ENCODE measurements at places on chromosomes 12 and 14. TPM values are rescaled to one million over a fixed set of nuclear protein-coding genes. Genes with fewer than 3 reads are reported as not detected.

The C12orf76 gene
- 17.8 TPM for total RNA-seq

The KRT6A gene
- total RNA-seq = not detected

The PZP gene
- total RNA-seq = not detected

The CACNA2D4 gene
- 3.6 TPM for total RNA-seq

The NGB gene
- total RNA-seq = 9.5 TPM

DNA sequence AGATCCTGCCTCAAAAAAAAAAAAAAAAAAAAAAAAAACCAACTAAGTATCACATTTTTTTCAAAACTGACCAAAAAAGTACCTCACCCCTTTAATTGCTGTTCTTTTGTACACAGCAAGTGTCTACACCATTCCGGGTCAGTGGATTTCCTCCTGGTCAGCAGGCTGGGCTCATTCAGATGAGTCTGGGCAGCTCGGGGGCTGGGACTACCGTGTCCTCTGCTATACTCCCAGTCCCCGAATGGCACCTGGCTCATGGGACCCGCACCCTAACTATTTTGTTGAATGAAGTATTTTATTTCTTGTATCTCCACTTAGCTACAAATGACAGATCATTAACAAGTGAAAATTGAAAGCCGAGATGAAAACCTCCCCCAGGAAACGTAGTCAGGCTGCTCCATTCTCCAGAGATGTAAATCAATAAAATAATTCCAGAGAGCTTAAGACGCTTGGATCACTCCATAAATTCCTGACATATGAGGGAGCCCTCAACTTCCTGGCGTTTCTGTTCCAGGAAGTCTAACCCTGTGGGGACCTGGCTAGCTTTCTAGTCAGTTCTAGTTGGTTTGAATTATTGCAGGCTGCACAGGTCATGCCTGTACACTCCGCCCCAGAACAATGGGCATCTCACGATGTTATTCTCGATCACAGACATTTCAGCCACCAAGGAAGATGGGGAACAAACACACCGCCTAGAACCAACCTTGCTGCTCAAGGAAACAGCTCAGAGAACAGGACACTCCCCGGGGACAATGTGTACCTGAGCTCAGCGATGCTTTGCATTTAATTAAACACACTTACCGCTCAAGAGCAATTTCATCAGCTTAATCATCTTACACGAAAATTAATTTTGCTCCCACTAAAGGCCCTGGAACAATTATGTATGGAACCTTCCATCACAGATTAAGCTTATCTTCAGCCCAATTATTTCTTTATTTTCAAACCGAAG is 76.3 kb downstream of the RIMBP2 start:
- peak; percentile 58 for DNase-seq

GRCh38 chr14:85243321-85243720 is 286.6 kb upstream of the FLRT2 start:
- no peak for DNase-seq

DNA sequence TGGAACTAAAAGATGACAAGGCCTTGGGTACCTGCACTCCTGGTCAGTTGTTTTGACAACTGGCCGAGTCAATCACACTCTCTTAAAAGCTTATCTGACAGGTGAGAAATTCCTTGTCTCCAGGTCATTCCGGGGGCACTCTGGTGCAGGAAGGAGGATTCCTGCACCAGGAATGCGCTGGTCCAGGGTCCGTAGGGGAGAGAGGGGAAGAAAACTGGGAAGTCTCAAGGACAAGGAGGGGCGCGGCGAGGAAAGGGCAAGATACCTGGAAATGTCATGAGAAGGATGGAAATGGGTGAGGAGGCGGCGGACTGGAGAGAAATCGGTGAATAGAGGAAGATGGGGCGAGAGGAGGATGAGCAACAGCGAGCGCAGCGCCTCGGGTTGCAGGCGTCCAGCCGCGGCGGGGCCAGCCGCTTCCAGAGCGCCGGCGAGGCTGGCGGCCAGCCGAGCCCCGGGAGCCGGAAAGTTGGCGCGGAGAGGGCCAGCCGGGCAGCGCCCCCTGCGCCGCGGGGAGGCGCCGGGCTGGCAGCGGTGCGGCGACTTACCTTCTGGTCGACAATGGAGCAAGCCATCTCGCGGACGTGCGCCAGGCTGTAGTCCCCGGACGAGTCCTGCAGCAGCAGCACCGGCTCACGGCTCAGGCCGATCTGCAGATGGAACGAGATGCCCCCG is 809 bp downstream of the PRKD1 start:
- peak; percentile 80 for DNase-seq

GRCh38 chr12:131613186-131613585 is 97.7 kb upstream of the SFSWAP start:
- no peak for DNase-seq

GRCh38 chr12:130992448-130992847 is 38.7 kb downstream of the ADGRD1 start:
- peak; percentile 20 for DNase-seq

DNA sequence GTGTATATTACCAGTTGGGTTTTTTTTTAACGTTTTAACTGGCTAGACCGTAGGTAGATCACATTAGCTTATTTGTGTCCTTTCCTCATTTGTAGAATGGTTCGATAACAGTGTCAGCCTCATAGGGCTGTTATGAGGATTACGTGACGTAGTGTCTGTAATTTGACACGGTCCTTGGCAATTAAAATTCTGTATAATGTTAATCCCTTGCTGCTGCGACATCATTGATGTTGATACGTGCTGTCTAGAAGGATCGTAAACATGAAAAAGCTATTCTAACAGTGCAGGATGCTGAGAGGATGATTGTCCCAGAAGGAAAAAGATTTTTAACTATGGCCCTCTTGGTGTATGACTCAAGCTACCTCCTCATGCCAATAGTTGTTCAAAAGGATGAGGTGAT is 50.9 kb downstream of the HSP90AA1 start:
- no peak for DNase-seq

DNA sequence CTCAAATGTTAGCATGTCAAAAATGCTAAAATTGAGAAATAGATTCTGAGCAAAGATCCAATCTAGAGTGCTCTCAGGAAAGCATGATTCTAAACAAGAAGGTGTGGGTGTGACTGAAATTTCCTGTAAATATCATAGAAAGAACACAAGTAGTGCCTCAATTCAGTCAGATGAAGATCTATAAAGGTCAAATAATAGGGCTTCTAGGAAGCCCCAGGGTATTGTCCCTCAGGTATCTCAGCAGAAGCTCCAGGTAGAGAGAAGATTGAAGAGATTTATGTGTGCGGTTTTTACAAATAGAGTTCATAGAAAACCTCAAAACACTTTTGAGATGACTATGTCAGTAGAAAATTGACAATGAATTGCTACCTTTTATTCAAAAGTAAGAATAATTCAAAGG is 13.0 kb downstream of the KLRD1 start:
- no peak for DNase-seq

GRCh38 chr12:6951551-6952120 is 480 bp downstream of the PTPN6 start:
- DNase-seq = peak; percentile 56

- no peak for DNase-seq
Observed at GRCh38 chr12:44875954-44876543, at the start of gene NELL2. Gene NELL2 (minus strand): TSS chr12:44876315. CDS start chr12:44875869, 446 bp downstream.

All from sigmoid colon (tissue), 7 donors.